ENCODE measurements at places on chromosomes 12 and 14.

DNA sequence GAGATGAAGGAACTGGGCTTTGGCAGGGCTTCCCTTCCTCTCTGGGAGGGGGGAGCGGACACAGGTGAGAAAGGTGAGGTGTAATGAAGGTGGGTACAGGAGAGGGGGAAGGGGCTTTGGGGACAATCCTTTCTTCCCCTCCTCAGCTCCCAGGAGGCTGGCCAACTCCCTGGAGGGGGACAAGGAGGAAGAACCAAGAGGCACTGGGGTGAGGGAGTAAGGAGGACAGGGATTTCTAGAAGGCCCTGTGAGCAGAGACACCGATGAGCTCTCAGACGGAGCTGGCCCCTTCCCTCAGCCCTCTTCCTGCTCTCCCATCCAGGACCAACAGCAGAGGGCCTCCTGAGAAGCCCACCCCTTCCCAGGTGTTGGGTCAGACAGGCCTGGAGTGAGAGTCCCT is 53.4 kb downstream of the PLEKHG3 start:
- DNase-seq = no peak

GRCh38 chr12:4555804-4556203 is 6.2 kb upstream of the DYRK4 start:
- no peak for DNase-seq

- DNase-seq = no peak
Measured at GRCh38 chr14:30389134-30389876, 169.7 kb upstream of the G2E3 start.

DNA sequence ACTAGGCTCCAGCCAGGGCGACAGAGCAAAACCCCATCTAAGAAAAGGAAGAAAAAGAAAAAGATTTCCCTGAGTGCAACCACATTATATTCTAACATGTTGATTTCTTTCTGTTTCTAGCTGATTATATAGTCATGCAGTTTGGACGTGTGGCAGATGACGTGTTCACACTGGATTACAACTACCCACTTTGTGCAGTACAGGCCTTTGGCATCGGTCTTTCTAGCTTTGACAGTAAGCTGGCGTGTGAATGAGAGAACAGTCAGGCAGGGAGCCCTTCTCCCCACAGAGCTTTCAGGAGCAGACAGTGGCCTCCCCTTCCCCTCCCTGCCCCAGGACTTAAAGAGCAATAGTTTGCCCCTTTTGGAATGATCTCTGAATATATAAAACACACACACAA is 20.0 kb upstream of the TEAD4 start:
- DNase-seq = no peak

GRCh38 chr12:89729946-89730459 is 21.4 kb upstream of the ATP2B1 start:
- no peak for DNase-seq

GRCh38 chr14:20609215-20610001 is 18.2 kb upstream of the RNASE12 start:
- peak; percentile 55 for DNase-seq

GRCh38 chr14:60637479-60638315 is 11.6 kb downstream of the SIX1 start:
- DNase-seq = no peak
